ENCODE measurements at places on chromosomes 4 and X. TPM values are rescaled to one million over a fixed set of nuclear protein-coding genes. Genes with fewer than 3 reads are reported as not detected.

GRCh38 chr4:109748114-109748513, 18.2 kb upstream of the PLA2G12A start:
- ATAC-seq: no peak

The NAP1L3 gene
- 30.8 TPM for total RNA-seq

The MFAP3L gene
- total RNA-seq: 3.8 TPM

DNA sequence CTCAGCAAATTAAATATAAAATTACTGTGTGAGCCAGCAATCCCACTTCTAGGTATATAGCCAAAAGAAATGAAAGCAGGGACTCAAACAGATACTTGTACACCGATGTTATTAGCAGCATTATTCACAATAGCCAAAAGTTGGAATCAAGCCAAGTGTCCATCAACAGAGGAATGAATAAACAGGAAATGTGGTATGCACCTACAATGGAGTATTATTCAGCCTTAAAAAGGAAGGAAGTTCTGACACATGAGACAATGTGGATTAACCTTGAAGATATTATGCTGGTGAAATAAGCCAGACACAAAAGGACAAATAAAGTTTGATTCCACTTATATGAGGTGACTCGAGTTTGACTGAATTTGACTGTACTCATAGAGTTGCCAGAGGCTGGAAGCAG, 108.3 kb upstream of the DUSP21 start:
- ATAC-seq: no peak

GRCh38 chr4:29734343-29735213, 985.6 kb upstream of the PCDH7 start:
- no peak for ATAC-seq

- no peak for ATAC-seq
Measured at GRCh38 chrX:47231167-47231566, 1.6 kb upstream of the USP11 start.

GRCh38 chr4:10366628-10367027, 90.6 kb downstream of the ZNF518B start:
- no peak for ATAC-seq

The PCDH18 gene
- 16.7 TPM for total RNA-seq

DNA sequence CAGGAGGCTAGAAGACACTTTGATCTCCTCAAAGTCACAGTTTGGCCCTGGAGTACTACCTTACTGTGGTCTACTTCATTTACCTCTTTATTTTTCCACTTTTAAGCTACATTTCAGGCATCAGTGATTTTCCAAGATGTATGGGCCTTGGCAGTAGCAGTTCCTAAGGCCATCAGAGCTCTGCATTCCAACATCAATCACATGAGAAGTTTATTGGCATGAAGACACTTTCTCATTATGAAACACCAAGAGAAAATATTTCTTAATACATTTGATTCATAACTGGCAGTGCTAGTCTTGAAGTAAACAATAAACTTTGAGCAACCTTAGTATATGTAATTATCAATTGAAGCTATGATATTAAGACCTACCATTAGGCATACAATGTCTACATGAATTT, 178.1 kb downstream of the IL15 start:
- no peak for ATAC-seq

The SLBP gene
- 32.0 TPM for total RNA-seq

The UCP1 gene
- total RNA-seq: 0.16 TPM

The RPGR gene
- 25.7 TPM for total RNA-seq

GRCh38 chr4:85610450-85610849, 135.5 kb downstream of the ARHGAP24 start:
- no peak for ATAC-seq

DNA sequence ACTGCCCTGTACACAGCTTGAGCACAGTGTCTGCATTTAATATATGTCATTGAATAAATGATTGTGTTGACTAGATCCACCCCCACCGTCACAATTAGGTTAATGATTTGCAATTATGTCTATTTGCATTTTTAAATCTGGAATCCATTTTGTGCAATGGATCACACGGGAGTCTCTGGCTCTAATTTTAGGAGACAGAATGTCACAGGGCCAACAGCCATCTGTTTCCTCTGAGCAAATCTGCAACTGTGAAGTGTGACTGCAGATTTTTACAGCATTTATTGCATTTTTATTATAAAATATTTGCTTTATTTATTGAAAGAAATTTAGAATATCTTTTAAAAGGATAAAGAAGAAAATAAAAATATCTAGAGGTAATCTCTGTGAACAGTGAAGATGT, 316.8 kb downstream of the HS3ST1 start:
- no peak for ATAC-seq

The CUL4B gene
- 39.7 TPM for total RNA-seq

DNA sequence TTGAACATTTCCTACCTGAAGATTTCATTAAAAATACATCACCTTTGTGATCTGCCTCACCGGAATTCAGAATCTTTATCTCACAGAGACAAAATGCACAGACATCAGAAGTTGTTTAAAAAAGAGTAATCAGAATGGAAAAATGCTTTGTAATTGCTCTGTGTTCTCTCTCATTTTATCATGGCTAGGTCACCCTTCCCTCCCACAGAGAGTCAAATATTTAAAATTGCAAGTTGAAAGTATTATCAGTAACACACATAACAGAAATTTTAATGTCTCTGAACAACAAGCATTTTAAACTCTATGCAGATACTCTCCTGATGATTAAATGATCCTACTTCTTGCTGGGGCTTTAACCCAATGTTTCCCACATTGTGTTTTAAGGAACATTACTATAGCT, 362.0 kb downstream of the CBLL2 start:
- no peak for ATAC-seq

The RS1 gene
- total RNA-seq: 0.34 TPM

DNA sequence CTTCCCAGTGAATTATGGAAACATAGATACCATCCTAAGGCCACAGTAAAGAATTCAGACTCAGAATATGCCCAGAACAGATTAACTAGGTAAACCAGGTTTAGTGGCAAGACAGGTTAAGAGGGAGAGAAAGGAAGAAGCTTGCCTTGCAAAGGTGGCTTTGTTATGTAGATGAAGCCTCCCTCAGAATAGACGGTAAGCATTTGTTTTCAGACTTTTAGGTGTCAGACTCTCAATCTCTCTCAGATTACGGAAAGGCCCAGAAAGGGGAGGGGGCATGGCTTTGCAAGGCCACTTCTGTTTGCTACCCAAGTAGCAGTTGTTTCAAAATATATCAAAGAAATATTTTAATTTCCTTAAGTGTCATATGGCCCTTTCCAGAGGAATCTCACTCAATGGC, 457.1 kb upstream of the BOD1L1 start:
- no peak for ATAC-seq

DNA sequence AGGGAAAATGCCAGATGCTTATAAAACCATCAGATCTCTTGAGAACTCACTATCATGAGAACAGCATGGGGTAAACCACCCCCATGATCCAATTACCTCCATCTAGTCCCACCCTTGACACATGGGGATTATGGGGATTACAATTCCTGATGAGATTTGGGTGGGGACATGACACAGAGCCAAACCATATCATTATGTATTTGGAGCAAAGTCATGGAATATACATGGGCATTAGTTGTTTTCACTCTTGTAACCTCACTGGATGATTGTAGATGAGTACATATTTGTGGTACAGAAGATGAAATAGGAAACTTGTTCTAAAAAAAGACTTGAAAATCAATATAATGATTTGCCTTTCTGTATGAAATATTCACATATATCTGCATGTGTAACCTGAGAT, 674.5 kb upstream of the BOD1L1 start:
- ATAC-seq: peak; percentile 43

- peak; percentile 52 for ATAC-seq
Measured at GRCh38 chr4:60128888-60129287, 1071.2 kb upstream of the ADGRL3 start.

GRCh38 chr4:119626943-119627266, 1.7 kb downstream of the PDE5A start:
- ATAC-seq: no peak

- no peak for ATAC-seq
Measured at GRCh38 chrX:20947411-20947912, 426.8 kb upstream of the CNKSR2 start.

The F8A3 gene
- total RNA-seq: not detected

The GYG2 gene
- total RNA-seq: 1.4 TPM

The XAGE1A gene
- total RNA-seq: not detected

DNA sequence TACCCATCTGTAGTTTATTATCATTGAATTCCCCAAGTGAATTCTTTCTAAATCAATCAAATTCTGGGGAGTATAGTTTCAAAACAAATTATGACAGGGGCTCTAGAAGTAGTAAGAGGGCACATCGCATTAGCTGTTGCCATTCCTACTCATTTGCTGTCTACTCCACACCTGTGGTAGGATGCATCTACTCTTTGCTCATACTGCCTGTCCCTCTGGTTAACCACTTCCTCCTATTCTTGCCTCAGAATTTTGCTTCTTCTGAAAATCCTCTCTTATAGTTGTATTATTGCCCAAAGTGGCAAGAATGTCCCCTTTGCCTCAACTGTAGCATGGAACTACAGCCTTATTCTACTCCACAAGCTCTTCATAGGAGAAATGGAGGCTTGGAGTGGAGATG, 12.7 kb upstream of the DGKK start:
- no peak for ATAC-seq

The ZNF185 gene
- 3.3 TPM for total RNA-seq

The PRRG3 gene
- total RNA-seq: 0.97 TPM

- no peak for ATAC-seq
Measured at GRCh38 chrX:1274786-1275185, 6.2 kb downstream of the CSF2RA start.

The MTTP gene
- 1.3 TPM for total RNA-seq

The PCDH10 gene
- total RNA-seq: 16.5 TPM

- no peak for ATAC-seq
Measured at GRCh38 chrX:31449965-31450364, 378.1 kb upstream of the FTHL17 start.

- no peak for ATAC-seq
Measured at GRCh38 chrX:12239356-12240082, 101.2 kb downstream of the FRMPD4 start.

DNA sequence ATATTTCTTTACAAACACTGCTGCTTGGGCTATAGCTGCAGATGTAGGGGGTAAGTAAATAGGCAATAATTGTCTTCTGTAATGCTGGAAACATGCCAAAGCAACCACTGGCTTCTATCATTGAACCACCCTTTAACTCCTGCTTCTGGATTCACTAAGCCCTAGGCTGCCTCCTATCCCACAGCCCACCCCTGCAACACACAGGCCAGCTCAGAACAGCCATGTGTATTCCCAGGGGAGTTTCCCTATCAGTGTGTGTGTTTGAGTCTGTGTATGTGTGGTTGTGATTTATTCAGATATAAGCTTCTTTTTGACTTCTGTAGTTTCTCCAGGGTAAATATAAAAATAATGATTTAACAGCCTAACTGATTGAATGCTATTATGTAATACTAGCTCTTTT, 291.3 kb downstream of the PCDH10 start:
- ATAC-seq: no peak

GRCh38 chrX:31909850-31910572, 838.2 kb upstream of the FTHL17 start:
- ATAC-seq: no peak

GRCh38 chr4:142574306-142574705, 271.8 kb downstream of the INPP4B start:
- ATAC-seq: no peak

DNA sequence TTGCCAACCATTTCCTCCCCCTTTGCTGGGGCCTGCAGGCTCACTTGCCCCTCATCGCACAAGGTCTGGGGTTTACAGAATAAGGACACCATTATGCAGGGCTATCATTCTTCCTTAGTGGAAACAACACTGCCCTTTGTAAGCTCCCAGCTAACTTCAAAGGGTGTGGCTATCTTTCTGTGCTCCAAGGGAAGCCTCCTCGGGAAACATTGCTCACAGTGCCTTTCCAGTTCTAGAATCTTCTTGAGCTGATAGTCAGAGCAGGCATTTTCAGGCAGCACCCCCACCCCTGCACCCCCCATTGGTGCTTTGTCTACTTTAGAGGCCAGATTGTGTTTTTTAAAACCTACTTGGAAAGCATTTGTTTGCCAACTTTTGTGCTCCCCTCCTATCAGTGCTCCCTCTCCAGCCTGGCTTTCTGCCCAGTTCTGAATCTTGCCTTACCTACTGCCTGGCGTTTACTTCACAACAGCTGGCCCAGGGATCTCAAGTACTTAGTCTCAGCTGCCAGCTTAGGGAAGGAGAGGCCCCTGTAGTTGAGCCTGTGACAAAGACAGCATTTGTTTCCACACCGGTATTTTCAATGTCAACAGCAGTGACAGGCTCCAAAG, 53.5 kb downstream of the PLAC1 start:
- peak; percentile 36 for ATAC-seq

DNA sequence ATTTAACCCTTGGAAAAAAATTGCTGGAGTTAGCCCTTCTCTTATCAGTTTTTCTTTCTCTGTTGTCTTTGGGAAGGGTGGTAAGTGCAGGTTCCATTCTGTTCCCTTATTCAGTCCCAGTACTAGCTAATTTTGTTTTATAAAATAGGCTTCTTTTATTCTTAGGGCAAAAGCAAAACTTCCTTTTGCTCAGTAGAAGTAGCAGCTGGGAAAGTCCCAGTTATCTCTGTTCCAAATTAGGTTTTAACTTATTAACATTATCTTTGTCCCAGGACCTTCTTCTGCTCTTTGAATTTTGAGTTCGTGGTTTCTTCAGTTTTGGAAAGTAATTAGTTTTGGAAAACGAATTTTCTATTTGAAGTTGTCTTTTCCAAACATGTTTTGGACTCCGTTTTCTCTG, 61.1 kb downstream of the BANK1 start:
- no peak for ATAC-seq

DNA sequence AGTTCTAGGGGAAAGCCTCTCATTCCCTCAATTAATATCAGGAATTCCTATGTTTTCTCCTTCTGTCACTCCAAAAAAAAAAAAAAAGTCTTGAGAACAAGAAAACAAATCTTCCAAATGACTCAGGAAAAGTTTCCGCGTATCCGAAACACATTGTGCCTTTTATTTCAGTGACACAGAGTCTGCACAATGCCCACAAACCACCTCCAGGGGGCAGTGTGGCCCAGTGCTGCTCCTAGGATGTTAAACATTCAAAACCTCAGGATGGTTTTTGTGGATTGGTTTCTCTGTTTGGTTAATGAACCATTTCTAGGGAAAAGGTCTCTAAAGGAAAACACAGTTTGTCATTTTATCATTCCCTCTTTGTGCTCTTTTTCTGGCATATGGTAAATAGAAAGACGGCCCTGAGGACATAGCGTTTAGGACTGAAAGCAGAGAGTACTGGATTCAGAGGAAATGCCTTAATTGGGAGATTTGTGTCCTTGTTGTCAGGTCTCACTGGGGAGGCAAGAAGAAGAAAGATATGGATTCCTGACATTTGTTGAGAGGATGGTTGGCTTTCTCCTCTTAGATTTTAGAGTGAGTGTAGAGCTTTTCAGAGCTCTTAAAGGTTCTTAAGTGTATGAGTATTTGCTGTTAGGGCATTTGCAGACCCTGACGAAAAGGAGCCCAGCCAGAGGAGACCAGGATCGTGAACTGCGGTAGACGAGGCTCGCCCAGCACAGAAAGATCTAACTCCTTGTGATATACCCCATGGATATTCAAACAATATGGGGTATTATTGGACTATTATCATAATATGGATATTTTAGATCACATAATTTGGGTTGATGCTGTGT, 65.7 kb upstream of the MAP9 start:
- ATAC-seq: peak; percentile 74

- no peak for ATAC-seq
Measured at GRCh38 chr4:168021666-168022065, 70.7 kb upstream of the ANXA10 start.

All from motor neuron (in vitro differentiated cells).